ENCODE measurements at places on chromosomes 6 and 20. TPM values are rescaled to one million over a fixed set of nuclear protein-coding genes. Genes with fewer than 3 reads are reported as not detected.

The TEAD3 gene
- 12.3 TPM for total RNA-seq

The HTR1B gene
- not detected for total RNA-seq

The FAM83C gene
- 0.24 TPM for total RNA-seq

The RBL1 gene
- 14.7 TPM for total RNA-seq

The HLA-DMB gene
- total RNA-seq, result not detected

The SIRPA gene
- 10.5 TPM for total RNA-seq

The SLC52A3 gene
- total RNA-seq, result 0.03 TPM

The DBNDD2 gene
- 1.7 TPM for total RNA-seq

The KCNB1 gene
- total RNA-seq, result 0.41 TPM
